ENCODE measurements at places on chromosomes 6 and 20.

GRCh38 chr6:38909015-38909730 is 139.4 kb upstream of the GLP1R start:
- DNase-seq: no peak

DNA sequence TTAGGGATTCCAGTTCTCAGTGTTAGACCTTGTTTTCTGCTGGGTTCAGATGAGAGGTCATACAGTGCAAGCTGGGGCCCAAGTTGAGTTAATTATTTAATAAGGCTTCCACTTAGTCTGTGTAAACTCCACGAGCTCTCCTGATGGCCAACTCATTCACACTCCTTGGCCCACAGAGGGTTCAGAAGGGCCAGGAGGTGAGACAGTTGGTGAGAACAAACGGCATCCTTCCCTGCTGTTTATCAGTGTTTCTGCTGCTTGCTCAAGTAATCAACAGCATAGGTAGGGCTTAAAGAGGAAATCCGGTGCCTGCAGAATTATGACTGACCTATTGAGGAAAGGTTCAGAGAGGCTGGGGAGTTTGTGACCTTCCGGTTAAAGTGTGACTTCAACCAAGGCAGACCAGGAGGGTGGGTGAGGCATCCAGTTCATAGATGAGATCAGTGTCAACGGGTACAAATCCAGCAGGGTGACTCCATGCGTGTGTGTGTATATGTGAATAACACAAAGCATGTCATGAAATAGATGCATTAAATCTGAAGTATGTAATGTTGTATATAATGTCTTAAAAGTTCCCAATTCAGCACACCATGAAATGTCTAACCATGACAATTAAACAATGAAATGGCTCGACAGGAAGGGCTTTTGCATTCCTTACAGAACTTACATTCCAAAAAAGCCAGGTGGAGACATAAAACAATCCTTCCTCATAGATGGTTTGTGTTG is 37.4 kb upstream of the BCAS1 start:
- DNase-seq: no peak

GRCh38 chr20:18589941-18590674 is 2.3 kb downstream of the DTD1 start:
- DNase-seq: no peak

DNA sequence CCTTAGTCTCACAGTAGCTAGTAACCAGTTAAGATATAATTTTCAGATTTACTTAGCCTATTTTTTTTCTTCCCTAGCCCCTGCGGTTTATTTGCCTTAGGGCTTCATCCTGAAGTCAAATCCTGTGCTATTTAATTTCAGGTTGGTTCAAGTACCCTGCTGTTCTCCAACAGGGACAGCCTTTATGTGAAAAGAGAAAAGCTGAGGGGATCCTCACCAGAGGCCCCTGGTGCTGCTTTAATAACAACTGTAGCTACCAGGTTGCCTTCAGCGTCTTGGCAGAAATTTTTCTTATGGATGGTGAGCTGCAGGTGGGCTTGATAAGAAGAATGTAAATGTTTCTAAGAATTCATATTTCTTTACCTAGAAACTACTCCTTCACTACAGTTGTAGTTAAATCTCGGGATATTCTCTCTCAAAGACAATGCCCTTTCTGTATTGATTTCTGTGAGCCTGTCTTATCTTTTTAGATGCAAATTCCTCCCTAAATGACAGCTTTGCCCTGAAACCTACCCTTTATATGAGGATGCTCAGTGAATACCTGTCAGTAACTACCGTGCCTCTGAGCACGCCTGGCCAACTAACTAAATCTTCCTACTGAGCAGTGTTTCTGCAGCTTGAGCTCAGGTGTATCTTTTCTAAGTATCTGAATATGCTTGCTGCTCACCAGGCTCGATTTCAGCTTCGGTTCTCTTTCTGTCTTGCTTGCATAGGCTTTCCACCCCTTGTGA is 320.5 kb downstream of the MMUT start:
- no peak for DNase-seq

DNA sequence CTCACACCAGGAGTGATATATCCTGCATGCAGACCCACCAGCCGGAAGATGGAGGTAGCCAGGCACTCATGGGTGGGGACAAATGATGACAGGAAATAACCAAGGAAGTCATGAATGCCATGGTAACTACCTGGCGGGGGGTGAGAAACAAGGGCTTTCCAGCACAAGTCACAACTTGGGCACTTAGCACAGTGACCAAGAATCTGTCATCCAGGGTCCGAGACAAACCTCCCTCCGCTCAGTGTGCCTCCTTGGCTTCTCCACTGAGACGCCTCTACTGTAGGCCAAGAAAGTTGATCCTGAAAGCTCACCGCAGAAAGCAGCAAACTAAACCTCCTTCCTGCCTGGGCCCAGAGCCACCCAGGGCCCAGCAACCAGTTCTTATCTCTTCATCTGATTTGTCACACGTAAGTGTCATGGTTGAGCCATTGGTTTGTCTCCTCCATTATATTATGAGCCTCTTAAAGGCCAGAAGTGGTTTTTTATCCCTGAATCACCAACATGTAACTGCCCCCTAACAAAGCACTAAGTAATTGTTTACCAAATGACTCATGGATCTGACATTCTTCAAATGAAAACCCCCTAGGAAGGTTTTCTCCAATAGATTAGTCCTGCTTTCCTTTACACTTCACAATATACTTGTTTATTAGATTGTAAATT is 84.3 kb upstream of the TAB2 start:
- peak; percentile 25 for DNase-seq

- no peak for DNase-seq
These were observed 91.9 kb downstream of the CD164 start for GRCh38 chr6:109290143-109290931.

- DNase-seq: no peak
These were observed 15.0 kb downstream of the CALHM6 start for GRCh38 chr6:116476002-116476678.

DNA sequence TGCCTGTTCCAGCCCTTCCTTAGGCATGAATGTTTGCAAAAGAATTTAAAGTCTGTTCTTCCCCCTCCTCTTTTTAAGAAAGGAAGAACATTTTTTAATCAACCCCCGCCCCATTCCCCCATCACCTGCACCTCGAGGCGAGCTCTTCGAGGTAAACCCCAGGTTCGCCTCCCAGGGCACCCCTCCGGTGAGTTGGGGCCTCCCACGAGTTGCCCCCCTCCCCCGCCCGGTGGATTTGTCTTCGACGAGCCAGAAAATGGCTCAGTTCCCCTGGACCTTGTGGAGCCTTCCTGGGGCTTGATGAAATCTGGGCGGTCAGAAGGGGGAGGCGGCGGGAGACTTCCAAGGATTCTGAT is 256 bp upstream of the OVOL2 start:
- no peak for DNase-seq

GRCh38 chr6:110560239-110561007 is 84.0 kb upstream of the SLC22A16 start:
- DNase-seq: no peak

DNA sequence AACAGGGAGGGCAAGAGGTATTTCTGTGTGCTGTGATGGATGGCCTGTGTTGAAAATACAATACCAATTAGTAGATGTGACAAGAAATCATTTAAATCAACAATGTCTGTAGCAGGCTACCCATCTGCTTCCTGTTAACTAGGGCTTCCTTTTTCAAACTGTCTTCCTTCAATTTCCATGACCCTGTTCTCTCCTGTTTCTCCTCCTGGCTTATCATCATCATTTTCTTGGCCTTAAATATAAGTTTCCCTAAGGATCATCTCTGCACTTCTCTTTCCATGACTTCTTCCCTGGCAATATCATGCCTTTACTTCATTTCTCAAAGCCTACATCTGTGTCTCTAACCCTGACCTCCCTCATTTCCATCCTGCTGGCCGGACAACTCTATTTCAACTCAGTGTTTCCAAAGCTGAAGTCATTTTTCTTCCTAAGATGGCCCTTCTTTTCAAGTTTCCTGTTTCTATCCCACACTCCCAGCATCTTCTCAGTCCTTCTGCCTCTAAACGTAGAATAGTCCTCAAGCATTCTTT is 18.2 kb downstream of the ZC2HC1B start:
- no peak for DNase-seq

Data from activated naive CD4-positive, alpha-beta T cell treated with anti-CD3 and anti-CD28 coated beads, Interleukin-2, amount 50 U/mL, for 16 hours (primary cell).